ENCODE measurements at places on chromosomes 4 and X.

- no peak for DNase-seq
Measured at GRCh38 chr4:142557239-142557801, 288.8 kb downstream of the INPP4B start.

GRCh38 chr4:137597752-137598430 lies 65.6 kb upstream of the PCDH18 start:
- no peak for DNase-seq

GRCh38 chr4:128727658-128728057 lies 81.8 kb upstream of the JADE1 start:
- DNase-seq = no peak

GRCh38 chr4:47373174-47373573 lies 90.3 kb downstream of the COMMD8 start:
- peak; percentile 59 for DNase-seq

GRCh38 chr4:122412547-122412946 lies 33.7 kb downstream of the ADAD1 start:
- peak; percentile 10 for DNase-seq

- DNase-seq = no peak
Measured at GRCh38 chrX:46710425-46710824, 48.5 kb downstream of the SLC9A7 start.

DNA sequence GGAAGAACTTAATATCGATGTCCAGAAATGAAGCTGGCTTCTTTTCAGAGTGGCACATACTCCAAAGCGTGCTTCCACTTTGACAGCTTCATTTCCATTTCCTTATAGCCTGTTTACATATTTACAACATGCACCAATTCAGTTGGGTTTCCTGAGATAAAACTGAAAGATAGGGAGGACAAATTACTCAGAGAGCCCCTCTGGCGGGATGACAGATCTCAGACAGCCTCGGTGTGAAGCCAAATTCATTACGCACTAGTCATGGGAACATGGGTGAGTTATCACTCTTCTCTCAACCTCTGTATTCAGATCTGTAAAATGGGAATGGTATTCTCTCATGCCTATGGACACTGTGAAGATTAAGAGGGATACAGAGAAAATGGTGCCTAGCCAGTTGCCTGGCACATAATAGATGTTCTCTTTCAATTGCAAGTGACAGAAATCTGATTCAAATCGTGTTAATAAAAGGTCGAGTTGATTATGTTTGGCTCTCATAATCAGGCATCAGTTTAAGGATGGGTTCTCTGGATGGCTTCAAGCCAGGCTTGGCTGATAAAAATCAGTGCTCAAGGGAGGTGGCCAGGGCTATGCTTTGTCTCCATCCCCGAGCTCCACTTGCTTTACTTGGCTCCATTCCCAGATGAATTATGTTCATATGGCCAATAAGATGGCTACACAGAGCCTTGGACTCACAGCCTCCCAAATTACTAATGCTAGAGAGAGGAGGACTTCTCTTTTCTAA lies 132.2 kb upstream of the C1QTNF7 start:
- peak; percentile 8 for DNase-seq

All from hematopoietic multipotent progenitor cell treated with erythropoietin and hydrocortisone succinate and interleukin-3 and kit ligand, for 4 days (in vitro differentiated cells).